CD4-positive, CD25-positive, alpha-beta regulatory T cell (primary cell): ENCODE measurements at places on chromosomes 7 and 10.

- DNase-seq, result no peak
Measured at GRCh38 chr7:143318661-143319060, 2.8 kb downstream of the CLCN1 start.

GRCh38 chr7:114981323-114981722, 59.4 kb downstream of the MDFIC start:
- DNase-seq, result no peak

DNA sequence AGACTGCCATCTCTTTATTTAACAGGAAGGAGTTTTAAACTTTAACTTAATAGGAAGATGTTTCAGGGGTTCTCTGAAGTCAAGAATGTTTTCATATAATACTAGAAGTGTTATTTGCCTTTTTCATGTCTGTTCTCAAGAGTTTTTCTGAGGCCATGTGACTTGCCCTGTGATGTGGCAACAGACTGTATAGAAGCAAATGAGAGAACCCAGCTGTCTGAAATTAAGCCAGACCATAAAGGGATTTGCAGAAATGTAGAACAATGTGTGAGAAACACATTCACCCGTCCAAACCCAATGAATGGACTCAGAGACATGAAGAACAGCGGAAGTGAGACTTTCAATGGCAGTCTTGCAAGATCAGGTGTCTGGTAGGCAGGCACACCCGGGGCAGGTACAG, 23.8 kb downstream of the MAPK8 start:
- peak; percentile 30 for DNase-seq

- DNase-seq, result no peak
Measured at GRCh38 chr10:30557884-30558283, 71.7 kb downstream of the LYZL2 start.

DNA sequence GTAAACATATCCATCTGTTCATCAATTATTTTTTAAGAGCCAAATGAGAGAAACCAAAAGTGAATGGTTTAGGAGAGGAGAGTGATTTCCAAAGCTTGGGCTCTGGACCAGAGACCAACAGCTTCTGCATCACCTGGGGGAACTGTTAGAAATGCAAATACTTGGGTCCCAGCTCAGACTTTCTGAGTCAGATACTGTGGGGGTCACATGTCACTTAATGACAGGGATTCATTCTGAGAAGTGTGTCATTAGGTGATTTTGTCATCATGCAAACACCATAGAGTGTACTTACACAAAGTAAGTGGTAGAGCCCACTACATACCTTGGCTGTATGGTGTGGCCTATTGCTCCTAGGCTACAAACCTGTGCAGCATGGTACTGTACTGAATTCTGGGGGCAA, 128.5 kb upstream of the PRR15 start:
- DNase-seq, result no peak

DNA sequence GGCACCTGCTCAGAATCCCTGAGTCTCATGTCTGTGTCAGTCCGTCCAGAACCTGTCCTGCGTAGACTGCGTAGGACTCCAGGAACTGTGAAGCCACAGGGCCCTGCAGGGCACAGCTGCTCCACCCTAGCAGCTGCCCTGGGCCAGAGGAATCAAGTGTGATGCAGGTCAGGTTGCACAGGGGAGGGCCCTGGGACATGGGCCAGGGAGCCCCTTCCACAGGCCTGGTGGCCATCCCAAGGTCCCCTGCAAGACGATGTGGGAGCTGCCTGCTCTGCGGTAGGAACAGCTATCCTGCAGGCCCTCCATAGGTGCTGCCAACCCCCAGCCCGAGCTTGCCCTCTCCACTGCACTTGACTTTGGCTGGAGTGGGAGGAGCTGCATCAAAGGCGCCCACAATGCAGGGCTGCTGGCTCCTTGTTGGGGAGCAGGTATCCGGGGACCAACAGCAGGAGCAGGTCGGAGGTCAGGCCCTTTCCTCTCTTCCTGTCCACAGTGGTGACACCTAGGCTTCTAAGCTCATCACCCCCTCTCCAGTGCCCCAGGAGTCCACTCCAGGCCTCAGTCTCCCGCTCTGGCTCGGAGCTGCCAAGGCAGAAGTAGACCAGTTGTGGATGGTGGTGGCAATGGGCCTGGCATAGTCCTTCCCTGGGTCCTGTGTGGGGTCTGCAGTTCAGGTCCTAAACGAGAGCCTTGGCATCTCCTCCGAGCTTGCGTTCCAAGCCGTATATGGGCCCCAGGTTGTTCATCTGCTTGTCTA, 149.1 kb downstream of the MAPK8 start:
- no peak for DNase-seq

GRCh38 chr7:13713092-13713491, 276.4 kb downstream of the ETV1 start:
- DNase-seq, result no peak

- DNase-seq, result no peak
Measured at GRCh38 chr10:23522345-23522744, 83.5 kb downstream of the OTUD1 start.

DNA sequence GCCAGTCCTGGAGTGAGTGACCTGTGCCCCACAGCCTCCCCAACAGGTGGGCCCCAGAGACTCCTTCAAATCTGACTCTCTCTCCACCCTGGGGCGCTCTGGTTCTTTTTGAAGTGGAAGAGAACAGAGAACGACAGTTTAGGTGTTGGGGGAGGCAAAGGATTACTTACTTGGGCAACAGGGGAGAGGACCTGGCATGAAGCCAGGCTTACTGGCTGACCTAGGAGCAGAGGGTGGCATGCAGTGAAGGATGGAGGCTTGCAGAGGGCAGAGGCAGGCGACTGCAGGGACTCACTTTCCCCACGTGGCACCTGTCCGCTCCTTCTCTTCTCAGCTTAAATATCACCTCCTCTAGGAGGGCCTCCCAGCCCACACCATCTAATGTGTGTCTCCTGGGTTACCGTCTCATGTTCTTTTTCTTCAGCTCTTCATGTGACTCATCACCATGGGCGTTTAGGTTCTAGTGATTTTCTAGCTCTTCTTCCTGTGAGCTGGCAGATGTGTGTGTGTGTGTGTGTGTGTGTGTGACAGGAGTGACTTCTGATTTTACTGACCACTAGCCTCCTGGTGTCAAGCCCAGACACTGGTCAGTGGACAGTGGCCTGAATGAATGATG, 15.5 kb downstream of the LZTS2 start:
- DNase-seq, result no peak
